ENCODE measurements at places on chromosomes 6 and 20.

- no peak for DNase-seq
These were observed 6.6 kb downstream of the TUBB start for GRCh38 chr6:30726506-30727413.

DNA sequence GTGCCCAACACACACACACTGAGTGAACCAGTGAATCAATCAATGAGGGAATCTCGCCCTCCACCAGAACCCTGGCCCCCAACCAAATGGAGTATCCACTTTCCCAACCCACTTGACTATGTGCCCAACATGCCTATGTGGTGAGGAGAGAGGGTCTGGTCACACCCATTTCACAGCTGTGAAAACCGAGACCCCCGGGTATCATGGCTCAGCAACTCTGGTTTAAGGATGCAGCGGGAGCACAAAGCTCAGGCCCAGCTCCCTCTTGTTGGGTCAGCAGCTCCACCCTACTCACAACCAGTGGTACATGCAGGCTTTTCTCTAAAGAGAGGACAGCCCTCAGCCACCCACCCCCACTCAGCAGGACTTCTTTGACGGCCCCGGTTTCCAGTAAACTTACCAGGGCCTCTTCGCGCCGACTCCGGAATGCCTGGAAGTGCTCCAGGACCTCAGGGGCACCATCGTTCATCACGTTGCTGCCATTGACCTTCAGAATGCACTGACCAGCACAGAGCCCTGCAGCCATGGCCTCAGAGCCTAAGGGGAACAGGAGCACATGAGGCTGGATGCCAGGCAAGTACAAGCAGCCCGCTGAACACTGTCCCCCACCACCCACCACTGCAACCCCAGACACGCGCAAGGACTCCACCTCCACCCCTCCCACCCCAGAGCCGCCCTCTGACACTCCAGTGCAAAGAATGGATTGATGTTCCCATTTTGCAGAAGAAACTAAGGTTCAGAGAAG is 174.7 kb downstream of the PREX1 start:
- DNase-seq: no peak

DNA sequence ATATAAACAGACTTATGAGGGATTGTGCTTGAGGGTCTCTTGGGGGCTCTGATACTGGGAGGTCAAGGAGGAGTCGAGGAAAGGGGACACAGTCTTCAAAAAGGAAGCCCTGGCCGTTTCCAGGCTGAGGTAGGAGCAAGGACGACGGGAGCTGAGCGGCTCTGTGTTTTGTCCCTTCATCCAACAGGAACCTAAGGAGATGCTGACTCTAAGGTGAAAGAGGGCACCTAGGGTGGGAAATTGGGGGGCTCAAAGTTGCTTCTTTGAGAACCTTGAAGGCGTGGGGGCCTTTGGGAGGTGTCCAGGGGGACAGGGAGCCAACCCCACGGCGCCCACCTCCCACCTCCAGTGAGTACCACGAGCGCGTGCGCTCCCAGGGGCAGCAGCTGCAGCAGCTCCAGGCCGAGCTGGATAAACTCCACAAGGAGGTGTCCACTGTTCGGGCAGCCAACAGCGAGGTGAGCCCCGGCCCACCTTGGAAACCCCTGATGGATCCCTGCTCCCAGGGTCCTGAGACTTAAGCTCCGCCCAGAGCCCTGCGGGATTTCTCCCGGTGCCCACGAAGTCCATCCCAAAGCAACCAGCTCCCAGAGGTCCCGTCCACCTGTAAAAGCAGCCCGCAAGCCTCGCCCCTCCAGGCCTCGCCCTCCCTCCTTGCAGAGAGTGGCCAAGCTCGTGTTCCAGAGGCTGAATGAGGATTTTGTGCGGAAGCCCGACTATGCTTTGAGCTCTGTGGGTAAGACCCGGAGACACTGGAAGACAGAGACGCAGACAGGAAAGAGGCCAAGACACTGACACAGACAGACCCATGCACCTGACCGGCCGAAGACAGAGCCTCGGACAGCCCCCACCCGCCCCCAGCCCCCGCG is 2.9 kb downstream of the SPAG4 start:
- DNase-seq: no peak

DNA sequence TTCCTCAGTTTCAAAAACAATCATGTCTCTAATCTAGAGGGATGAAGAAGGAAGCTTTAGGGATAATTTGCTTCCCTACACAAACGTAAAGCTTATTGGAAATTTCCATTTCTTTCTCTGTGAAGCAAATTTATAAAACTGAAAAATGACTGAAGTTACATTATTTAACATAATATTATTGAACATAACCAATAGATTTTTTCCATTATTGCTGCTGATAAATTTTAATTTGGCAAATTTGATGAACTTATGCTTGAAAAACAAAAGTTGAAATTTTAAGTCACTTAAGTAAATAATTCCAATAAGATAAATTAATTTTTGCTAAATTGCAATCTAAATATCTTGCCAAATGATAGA is 140.9 kb downstream of the GMDS start:
- no peak for DNase-seq

DNA sequence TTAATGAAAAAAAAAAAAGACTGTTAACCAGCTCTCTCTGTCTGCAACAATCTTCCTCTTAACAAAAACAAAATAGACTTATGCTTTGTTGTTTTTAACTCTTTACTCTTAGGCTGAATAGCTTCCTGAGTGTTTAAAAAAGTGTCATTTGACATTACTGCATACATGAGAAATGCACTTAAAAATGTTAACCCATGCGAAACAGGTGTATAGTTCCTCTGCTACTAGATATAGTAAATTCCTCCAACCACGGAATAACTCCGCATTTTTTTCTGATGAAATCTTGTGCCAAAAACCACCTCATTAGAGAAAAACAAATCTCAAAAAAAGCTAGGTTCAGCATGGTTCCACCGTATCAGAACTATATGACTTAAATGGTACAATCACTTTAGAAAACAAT is 426.0 kb downstream of the ADGRB3 start:
- DNase-seq: no peak

GRCh38 chr6:142300758-142301650 is 803 bp upstream of the ADGRG6 start:
- no peak for DNase-seq

- no peak for DNase-seq
These were observed at the start of gene PCSK2 for GRCh38 chr20:17226410-17227218. PCSK2 (plus strand) TSS chr20:17227040; CDS start chr20:17227306, 266 bp downstream.

DNA sequence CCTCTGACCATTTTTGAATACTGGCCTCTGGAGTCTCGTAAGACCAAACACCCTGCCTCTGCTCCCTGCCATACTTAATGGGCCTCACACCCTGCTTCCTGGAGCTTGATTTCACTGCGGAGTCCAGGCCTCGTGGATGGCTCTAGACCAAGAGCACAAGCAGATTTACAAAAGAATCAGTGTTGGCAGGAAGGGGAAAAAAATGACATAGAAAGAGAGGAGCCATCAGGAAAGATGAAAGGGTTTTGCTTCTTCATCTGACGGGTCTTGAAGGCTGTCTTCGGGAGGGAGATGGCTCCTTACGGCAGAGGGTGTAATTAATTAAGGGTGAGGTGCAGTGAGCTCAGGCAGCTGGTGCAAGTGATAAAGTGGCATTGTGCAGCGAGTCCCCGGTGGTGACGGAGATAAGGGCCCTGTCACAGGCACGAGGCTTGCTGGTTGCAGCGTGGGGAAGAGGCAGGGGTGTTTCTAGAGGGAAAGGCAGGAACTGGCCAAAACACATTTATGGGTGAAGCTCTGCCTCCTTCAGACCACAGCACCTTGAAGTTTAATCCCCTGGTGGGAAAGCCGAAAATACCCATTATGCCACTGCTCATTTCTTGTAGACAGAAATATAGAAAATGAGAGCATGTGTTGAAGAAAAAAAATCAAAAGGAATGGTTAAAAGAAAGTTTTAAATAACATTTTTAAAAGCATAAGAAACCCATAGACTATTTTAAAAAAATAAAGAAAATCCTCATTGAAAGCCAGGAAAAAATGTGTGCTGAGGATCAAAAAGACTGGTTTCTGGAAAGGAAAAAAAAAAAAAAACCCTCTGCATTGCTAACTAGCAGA is 128.6 kb upstream of the LRFN2 start:
- no peak for DNase-seq

DNA sequence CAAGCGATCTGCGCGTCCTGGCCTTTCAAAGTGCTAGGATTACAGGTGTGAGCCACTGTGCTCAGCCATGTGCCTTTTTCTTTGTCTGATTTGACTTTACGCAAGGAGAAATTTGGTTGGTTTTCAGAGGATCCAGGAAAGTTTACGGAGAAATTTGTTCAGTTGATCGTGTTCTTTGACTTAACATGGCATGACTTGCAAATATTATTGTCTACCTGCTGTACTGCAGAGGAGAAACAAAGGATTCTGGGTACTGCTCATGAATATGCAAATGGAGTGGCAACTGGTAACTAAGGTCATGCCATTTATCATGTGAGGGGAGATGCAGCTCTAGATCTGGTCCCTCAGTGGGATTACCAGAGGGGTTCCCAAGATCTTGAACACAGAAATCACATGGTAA is 68.8 kb upstream of the CHD6 start:
- no peak for DNase-seq

DNA sequence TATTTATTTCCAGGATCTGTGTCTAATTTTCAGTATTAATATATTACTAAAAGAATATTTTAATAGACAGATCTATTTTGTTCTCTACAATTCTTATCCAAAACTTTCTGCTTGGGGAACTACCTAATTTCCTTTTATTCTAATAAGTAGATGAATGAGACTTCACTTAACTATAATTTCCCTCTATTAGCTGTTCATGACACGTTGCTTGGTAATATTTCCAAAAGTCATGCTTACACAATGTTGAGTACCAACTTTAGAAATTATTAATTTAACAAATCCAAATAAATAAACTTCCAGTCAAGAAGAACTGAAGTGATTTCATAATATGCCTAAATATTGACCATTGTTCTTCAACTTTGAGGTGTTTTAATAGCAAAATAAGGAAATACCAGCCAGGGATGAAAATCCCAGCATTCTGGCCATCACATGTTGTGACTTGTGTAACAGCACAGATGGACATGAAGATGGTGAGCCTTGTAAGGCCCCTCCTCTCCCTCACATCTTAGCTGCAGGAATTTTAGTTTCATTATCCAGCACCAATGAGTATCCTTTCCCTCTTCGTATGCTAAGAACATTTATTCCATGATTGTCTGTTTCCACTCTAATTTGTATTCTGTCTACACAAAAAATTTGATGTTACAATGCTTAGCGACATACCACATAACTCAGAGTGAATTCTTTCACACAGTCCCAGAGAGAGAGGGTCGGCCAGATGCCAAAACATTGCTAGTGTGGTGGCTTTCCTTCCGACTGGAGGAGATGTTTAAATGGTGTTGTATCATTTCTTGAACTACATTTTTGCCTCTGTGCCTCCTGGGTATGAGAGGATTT is 137.5 kb downstream of the FOXA2 start:
- no peak for DNase-seq

- DNase-seq: no peak
These were observed 81.2 kb downstream of the UST start for GRCh38 chr6:148828047-148828446.

- no peak for DNase-seq
These were observed 214.0 kb downstream of the WDR27 start for GRCh38 chr6:169487579-169488436.

GRCh38 chr20:2692036-2692885 is at the start of gene EBF4:
EBF4 (plus strand) TSS chr20:2692780; CDS start chr20:2693646, 866 bp downstream.
- DNase-seq: no peak

DNA sequence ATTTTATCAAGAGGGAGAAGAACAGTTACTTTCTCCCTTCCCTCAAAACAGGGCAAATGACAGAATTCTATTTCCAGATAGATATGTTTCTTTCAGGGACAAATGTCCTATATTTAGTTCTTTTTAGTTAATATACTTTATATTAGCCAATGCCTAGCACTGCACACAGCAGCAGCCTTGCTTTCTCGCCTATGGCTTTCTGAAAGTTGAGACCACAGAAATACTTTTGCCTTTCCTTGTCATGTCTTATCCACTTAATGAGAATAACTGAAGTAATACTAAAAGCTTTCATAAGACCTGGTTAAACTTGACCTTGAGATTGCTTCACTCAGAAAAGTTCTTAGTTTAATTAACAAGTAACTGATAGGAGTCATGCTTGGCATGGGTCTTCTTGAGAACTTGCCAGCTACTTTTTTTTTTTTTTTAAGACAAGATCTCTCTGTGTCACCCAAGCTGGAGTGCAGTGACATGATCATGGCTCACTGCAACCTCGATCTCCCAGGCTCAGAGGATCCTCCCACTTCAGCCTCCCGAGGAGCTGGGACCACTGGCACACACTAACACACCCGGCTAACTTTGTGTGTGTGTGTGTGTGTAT is 159.3 kb downstream of the CDKAL1 start:
- DNase-seq: no peak

GRCh38 chr6:37712508-37712907 is 14.8 kb upstream of the MDGA1 start:
- DNase-seq: no peak

DNA sequence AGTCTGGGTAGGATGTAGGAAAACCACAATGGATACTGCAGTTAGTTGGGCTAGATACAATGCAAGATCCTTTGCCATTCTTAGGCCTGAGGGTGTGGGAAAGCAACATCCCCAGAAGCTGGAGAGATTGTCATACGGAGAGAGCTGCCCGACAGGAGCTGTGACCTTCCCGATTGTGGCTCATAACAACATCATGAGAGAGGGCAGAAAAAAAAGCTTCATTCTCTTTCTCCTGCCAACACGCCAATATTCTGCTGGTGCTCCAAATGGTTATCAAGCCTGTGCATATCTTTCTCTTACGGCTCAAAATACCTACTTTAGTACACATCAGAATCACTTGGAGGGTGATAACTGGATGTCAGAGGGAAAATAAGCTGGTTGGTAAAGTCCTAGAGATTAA is 81.1 kb downstream of the IBTK start:
- no peak for DNase-seq

GRCh38 chr6:71385111-71385822 is 96.7 kb downstream of the OGFRL1 start:
- no peak for DNase-seq
